ENCODE measurements at places on chromosomes 5 and 9.

- DNase-seq: no peak
Measured at GRCh38 chr5:116178925-116179324, 94.1 kb downstream of the COMMD10 start.

- DNase-seq: no peak
Measured at GRCh38 chr9:136021171-136021871, 60.1 kb upstream of the UBAC1 start.

- no peak for DNase-seq
Measured at GRCh38 chr9:77750981-77751340, 102.8 kb upstream of the GNA14 start.

DNA sequence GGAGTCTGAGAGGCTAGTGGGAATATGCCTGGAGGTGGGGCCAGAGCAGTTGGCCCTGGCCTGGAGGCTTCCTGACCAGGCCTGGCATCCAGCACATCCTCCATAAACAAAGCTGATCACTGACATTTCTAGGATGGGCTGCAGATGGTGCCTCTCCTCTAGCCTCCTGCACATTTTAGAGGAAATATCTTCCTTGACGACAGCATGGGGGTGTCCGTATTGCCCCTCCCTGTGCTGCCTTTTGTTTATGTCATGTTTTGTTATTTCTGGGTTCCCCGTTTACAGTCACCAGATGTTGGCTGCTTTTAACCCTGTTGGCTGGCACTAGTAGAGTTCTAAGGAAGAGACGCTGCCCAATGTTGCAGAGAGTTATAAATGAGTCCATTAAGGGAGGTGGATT is 148.5 kb downstream of the PHF2 start:
- no peak for DNase-seq

DNA sequence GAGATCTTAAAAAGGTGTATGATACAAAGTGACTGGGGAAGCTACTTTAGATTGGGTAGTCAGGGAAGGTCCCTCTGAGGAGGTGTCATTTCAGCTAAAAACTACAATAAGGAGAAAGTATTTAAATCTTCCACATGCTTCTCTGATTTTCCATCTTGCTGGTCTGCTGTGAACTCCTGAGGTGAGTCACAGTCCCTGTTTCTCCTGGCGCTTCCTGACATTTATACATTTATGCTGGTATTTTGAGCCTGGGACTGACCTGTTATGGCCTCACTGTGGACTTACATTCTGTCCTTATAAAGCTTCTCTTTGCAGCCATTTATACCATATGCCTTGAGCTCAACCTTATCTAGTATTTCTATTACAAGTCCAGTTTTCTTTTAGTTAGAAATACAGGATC is 95.1 kb downstream of the MED27 start:
- no peak for DNase-seq

GRCh38 chr5:43973318-43973717 is 370.3 kb downstream of the NNT start:
- DNase-seq: no peak

- no peak for DNase-seq
Measured at GRCh38 chr9:113154471-113154870, 3.7 kb downstream of the SLC31A2 start.
